ENCODE measurements at places on chromosomes 2 and 18. TPM values are rescaled to one million over a fixed set of nuclear protein-coding genes. Genes with fewer than 3 reads are reported as not detected.

SERPINB11 gene
- polyA plus RNA-seq, result 0.34 TPM

ZNF385B gene
- 28.1 TPM for polyA plus RNA-seq

DPP10 gene
- polyA plus RNA-seq, result 1.7 TPM

CMPK2 gene
- polyA plus RNA-seq, result 11.1 TPM

WDFY1 gene
- 29.5 TPM for polyA plus RNA-seq

CFAP221 gene
- polyA plus RNA-seq, result 91.2 TPM

OTOS gene
- 1.2 TPM for polyA plus RNA-seq

INHA gene
- polyA plus RNA-seq, result 265 TPM

SP140 gene
- polyA plus RNA-seq, result 4.8 TPM

UGT1A3 gene
- not detected for polyA plus RNA-seq

TACR1 gene
- polyA plus RNA-seq, result 0.38 TPM

GAL3ST2 gene
- 0.54 TPM for polyA plus RNA-seq

BMP10 gene
- polyA plus RNA-seq, result 0.26 TPM

ZBTB7C gene
- 14.1 TPM for polyA plus RNA-seq

CFAP53 gene
- polyA plus RNA-seq, result 72.8 TPM

COQ10B gene
- 18.0 TPM for polyA plus RNA-seq

METAP1D gene
- 4.5 TPM for polyA plus RNA-seq

ZNF396 gene
- polyA plus RNA-seq, result 9.3 TPM

IL36RN gene
- polyA plus RNA-seq, result not detected

SLC9A2 gene
- 16.3 TPM for polyA plus RNA-seq

PAX8 gene
- polyA plus RNA-seq, result 22.3 TPM

TFCP2L1 gene
- polyA plus RNA-seq, result 2.5 TPM

NGEF gene
- 7.9 TPM for polyA plus RNA-seq

SGO2 gene
- 11.9 TPM for polyA plus RNA-seq

CD226 gene
- 2.9 TPM for polyA plus RNA-seq

ANO7 gene
- polyA plus RNA-seq, result 1.2 TPM

TFPI gene
- polyA plus RNA-seq, result 13.5 TPM

SCN2A gene
- polyA plus RNA-seq, result 0.57 TPM

CNDP1 gene
- 0.40 TPM for polyA plus RNA-seq

CNGA3 gene
- polyA plus RNA-seq, result 1.5 TPM

ANKRD12 gene
- polyA plus RNA-seq, result 4.5 TPM

LYG2 gene
- polyA plus RNA-seq, result not detected

UNC80 gene
- polyA plus RNA-seq, result 8.2 TPM

TUBA4B gene
- polyA plus RNA-seq, result 1.6 TPM

EVX2 gene
- polyA plus RNA-seq, result 2.3 TPM

APOB gene
- polyA plus RNA-seq, result 0.30 TPM

PAX3 gene
- 6.0 TPM for polyA plus RNA-seq

BOLL gene
- polyA plus RNA-seq, result 256 TPM

All from testis (tissue), 5 donors.